Common myeloid progenitor, CD34-positive (primary cell): ENCODE measurements at places on chromosomes 7 and 10.

- peak; percentile 88 for DNase-seq
Observed at GRCh38 chr10:29878492-29878891, 180.9 kb downstream of the JCAD start.

DNA sequence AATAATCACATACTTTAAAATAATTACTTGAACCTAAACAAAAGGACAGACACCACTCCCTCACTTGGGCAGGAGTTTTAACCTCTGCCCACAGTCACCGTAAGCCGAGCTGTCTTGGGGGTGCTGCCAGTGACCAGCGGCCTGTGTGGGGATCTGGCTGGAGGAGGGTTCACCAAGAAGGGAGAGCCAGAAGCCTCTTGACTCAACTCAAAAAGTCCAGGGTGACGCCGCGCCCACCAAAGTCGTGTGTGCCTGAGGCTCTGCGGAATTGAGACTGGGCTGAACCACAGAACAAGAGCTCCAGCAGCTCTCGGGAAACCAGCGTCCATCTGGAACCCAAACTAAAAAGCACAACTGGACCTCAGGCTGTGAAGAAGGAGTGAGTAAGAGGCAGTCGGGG lies 35.8 kb downstream of the ZFAND2A start:
- DNase-seq = no peak

DNA sequence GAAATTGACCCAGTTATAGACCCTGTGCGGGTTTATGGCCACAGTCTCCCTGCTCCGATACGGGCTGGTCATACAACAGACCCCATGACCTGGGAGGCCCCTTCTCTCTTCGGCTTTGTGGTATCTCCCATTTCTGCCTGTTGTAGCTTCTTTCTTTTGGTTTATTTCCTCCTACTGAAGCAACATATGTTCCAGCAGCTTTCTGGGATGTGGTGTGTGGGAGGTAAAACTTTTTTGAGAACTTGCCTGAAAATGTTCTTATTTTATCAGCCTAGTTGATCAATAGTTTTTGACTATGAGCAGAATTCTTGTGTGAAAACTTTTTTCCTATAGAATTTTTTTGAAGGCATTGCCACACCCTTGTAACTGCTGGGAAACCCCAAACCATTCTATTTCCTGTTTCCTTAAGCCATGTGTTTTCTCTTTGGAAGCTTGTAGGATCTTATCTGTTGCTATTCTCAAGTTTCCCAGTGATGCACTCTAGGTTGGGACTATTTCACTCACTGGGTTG lies 80.0 kb downstream of the DAGLB start:
- no peak for DNase-seq

- peak; percentile 8 for DNase-seq
Observed at GRCh38 chr10:116608686-116609594, 11.8 kb upstream of the PNLIPRP2 start.

- DNase-seq = no peak
Observed at GRCh38 chr7:76273503-76273902, 29.0 kb upstream of the HSPB1 start.

GRCh38 chr10:28839600-28840007 lies 162.3 kb downstream of the BAMBI start:
- peak; percentile 52 for DNase-seq

GRCh38 chr10:109205929-109206585 lies 717.3 kb downstream of the XPNPEP1 start:
- no peak for DNase-seq

DNA sequence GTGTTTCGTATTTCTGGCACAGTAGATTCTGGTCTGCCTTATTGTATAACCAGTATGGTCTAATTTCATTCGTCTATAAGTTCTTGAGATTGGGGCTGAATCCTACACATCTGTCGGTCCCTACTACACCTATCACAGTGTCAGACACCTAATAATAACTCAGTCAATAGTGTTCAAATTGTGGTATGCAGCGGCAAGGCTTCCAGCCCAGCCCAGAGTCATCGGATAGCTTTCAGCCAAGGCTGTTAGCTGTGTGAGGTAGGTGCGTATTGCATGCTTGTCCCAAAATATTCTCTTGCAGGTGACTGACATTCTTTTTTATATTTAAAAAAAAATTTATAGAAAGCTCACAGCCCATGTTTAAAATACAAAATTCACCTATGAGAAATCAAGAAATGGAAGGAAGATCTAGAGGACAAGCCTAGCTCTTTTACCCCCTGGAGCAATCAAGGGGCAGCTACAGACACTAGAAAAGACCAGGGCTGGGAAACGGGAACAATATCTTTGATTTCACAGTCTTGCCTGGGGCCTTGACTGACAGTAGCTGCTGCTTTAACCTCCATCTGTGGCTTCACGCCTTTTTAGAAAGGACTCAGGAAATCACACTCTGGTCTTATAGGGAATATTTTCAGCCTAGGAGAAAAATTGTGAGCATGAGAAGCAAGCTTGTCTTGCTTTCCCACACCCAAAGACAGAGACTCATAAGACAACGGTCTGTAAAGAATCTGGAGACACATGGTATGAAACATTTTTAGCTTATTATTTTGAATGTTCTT lies 9.5 kb upstream of the ASB4 start:
- DNase-seq = no peak

GRCh38 chr10:110764793-110765512 lies 106.8 kb upstream of the PDCD4 start:
- DNase-seq = no peak
